ENCODE measurements at places on chromosomes 4 and X.

DNA sequence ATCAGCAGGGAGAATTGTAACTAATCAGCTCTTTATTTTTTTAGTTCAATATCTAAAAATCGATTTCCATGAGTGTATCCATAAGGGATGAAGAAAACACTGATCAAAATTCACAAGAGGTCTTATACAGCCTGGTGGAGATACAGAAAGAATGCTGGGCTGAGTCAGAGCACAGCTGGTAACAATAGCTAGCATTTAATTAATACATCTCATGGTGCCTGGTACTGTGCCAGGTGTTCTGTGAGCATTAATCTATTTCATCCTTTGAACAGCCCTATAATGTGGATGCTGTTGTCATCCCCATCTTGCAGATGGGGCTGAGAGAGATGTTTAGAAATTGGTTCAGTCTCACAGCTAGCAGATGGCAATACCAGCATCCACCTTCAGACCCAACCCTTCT is 250.9 kb upstream of the RPS6KA3 start:
- no peak for DNase-seq

- no peak for DNase-seq
Measured at GRCh38 chr4:81870275-81870674, 398.6 kb upstream of the RASGEF1B start.

- peak; percentile 0 for DNase-seq
Measured at GRCh38 chrX:63250253-63250868, 100.8 kb downstream of the SPIN4 start.

- no peak for DNase-seq
Measured at GRCh38 chr4:174714393-174715211, 114.4 kb downstream of the GLRA3 start.

- DNase-seq = no peak
Measured at GRCh38 chr4:113162089-113162488, 112.6 kb downstream of the ANK2 start.

GRCh38 chrX:17377795-17378194 is 2.8 kb downstream of the NHS start:
- DNase-seq = no peak

GRCh38 chrX:136870064-136870463 is 10.5 kb downstream of the RBMX start:
- no peak for DNase-seq

DNA sequence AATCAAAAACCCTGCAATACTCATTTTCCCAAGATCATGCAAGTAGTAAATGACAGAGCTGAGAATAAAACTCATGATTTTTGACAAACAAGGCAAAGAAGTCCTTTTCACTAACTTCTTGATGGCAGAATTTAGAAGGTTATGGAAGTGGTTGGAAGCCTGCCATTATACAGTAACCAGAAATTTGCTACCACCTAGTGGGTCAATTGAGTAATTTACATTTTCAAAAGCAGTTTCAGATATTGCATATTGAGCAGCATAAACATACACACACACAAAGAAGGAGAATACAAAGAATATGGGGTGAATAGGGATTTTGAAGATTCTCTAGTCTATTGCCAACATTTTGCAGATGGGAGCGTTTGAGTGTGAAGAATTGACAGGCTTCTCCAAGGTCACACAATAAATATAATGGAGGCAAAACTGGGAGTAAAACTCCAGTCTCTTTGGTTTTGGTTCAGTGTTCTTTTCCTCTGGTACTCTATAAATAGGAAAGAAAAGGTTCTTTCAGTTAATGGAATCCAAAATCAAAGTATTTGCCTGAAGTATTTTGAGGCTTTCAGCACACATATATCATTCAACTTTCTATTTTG is 70.2 kb downstream of the GC start:
- DNase-seq = no peak

GRCh38 chrX:103175944-103176753 is 38.8 kb upstream of the BEX4 start:
- DNase-seq = peak; percentile 22

DNA sequence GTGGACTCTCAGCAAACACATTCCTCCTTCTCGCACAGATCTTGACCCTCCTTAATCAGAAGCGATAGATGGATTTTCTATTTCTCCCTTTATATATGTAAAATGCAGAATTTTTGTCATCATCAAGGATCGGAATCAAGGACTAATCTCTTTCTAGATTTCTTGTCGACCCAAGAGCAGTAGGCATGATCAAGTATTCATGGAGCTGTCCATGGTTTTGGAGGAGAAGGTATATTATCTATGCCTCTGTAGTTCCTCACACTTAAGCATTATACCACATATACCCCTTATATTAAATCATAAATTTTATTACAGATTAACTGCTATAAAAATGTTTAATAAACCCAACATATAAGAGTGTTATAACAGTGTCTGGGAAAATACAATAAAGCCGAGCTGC is 886.8 kb downstream of the NLGN4X start:
- DNase-seq = no peak

GRCh38 chrX:136141569-136141968 is 5.8 kb upstream of the FHL1 start:
- no peak for DNase-seq

- no peak for DNase-seq
Measured at GRCh38 chrX:108298165-108298602, 140.0 kb downstream of the COL4A6 start.

- no peak for DNase-seq
Measured at GRCh38 chrX:130552444-130553073, 150.8 kb downstream of the RBMX2 start.

DNA sequence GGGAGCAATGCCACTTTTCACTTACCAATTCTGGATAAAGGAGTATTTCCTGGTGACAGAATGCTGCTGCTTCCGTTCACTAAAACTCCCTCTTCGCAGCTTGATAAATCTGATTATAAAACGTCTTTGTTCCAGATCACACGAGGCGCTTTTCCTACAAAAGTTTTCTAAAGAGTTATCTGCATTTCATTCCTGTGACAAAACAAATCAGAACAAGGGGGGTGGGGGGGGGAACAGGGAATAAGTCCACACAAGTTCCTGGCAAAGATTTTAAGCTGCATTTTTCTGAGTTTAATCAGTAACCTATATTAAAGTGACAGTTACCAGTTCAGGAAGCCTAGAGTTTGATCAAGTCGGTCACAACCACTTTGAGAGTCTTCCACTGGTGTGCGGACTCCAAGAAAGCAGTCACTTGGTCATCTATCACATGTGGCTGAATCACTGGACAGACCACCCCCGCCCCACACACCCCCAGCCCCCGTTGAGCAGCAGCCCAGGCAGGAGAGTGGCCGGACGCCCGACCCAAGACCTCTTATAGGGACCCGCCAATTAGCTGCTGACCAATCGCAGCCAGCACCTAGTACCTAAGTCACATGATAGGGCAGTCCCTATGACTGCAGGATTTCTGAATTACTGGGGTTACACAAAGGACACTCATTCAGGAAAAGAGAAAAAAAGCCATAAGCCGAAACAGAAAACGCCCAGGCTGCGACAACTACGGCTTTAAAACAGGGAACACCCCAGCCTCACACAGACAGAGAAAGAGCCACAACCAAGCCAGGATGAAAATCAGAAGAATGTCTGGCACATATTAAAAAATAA is 569.3 kb upstream of the DIPK2B start:
- peak; percentile 41 for DNase-seq

DNA sequence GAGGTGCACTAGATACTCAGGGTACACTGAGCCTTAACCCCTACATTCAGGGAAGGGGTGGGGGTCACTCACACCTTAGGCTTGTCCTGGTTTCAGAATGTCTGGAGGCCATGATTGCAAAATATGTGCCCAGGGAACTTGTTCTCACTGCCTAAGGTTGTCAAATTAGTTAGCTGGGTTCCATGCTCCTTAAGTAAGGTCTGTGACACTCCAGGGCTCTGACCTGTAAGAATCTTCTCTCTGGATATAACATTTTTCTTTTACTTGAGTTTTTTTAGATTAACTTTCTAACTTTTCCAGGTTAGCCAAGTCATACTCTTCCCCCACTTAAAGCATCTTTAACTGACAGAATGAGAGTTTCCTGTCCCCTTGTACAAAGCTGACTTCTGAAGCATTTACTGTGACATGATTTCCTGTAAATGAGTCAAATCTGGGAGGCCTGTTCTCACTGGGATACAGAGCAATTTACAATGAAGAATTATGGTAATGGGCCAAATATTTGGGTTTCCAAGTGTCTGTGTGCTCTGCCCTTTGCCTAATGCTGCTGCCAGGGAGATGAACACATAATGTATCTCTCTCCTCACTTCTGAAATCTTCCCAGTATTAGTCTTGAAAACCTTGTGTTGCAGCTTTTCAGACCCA is 101.7 kb downstream of the GATB start:
- DNase-seq = no peak

DNA sequence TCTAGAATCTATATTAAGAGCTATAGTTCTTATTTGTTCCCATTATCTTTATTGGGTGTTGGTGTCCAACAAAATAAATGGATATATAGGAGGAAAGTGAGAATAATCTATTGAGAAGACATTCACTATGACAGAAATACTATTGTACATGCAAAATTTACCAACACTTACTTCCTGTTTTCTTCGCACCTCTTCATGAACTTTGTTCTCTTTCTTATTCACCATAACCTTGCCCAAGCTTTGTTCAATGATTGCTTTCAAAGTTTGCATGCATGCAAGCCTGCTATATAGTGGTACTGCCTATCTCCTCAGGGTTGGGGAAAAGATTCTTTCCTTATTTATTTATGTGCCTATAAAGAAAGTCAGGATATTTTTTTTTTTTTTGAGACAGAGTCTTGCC is 176.4 kb upstream of the JADE1 start:
- no peak for DNase-seq

DNA sequence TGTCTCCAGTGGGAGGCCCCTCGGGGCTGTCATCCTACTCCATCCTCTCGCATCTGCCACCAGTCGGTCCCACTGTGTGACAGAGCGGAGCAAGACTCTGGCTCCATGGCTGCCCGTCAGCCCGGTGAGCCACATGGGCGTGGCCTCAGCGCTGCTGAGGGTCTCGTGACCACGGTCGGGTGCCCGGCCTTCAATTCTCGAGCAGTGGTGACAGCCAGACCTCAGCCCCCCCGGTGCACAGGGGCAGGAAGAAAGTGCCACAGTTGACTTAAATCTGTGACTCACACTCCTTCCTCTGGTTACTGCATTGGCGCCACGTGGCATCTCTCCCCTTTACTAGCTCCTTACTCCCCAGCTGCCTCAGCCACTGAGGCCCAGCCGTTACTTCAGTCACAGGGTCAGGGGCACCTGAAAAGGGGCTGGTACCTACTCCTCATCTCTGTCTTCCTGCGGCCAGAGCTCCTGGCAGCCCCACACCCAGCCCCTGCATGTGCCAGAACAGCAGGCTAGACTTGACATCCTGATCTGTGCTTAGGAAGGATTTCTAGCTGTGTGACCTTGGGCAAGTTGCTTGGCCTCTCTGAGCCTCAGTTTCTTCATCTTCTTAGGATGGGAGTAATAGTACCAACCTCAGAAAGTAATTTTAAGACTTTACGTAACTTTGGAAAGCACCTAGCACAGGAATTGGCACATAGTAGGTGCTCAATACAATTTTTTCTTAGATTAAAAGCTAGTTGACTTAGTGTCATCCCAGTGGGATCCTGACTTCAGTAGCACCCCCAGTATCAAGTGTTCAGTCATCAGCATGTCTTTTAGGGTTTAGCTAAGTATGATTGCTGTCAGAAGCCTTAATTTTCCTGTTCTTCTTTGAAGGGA is 66.1 kb downstream of the TNIP2 start:
- no peak for DNase-seq

DNA sequence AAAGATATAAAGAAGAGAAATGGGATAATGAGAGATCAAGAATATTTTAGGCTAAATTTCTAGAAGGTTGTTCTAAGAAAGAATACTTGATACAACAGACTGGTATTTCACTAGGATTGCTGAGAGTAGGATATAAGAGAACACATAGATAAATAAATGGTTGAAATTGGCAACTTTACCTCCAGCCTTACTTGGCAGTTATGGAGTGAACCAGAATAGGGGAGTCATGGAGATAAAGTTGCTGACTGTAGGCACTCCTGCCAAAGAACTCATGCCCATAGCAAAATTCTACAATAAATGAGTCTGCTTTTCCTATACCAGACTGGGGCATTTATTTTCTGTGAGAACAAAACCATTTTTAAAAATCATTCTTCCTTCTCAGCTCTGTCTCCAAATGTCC is 26.4 kb upstream of the MMRN1 start:
- no peak for DNase-seq

DNA sequence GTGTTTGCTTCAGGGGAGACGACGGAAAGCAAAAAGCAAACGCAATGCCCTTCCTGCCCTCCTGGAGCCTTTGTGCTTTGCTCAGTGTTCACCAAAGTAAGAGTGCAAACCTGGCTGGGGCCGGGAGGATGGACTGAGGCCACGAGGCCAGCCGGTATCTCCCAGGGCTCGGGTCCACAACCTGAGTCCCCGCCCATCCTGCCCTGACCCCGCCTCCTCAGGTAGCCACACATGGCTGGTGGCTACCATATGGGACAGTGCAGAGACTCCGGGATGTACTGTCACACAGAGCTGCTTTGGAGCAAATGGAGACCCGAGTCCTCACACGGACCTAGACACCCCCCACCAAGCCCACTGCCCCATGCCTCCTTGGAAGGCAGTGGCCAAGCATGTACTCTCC is 4.8 kb downstream of the ATP2B3 start:
- no peak for DNase-seq

DNA sequence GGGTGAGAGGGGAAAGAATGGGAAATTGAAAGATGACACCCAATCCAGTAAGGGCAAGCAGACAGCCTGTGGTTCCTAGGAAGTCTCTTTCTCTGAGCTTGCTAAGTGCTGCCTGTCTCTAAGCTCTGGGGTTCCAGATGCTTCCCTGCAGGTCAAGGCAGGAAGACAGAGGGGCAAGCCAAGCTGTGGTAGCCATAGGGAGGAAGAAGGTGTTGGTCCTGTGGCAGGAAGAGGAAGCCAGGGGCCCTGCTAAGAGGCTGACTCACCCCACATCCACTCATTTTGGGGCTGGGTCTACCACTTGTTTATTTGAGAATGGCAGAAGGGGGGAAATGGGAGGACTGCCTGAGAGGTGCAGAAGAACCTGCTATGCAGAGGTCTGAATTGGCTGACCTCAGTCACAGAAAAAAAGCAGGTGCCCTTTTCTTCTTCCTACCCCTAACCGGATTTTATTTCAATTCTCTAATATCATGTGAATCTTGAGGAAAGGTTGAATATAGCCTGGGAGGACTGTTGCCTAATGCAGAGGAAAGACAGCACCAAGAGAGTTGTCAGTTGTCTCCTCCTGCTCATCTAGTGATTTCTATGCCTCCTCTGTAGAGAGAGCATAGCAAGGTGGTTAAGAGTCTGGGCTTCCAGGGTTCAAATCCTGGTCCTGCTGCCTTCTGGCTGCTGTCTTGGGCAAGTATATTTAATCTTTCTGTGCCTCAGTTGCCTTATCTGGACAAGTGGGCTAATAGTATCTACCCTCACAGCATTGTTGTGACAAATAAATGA is 27.4 kb downstream of the HOPX start:
- no peak for DNase-seq

- no peak for DNase-seq
Measured at GRCh38 chr4:183411291-183411861, 33.1 kb upstream of the CDKN2AIP start.

DNA sequence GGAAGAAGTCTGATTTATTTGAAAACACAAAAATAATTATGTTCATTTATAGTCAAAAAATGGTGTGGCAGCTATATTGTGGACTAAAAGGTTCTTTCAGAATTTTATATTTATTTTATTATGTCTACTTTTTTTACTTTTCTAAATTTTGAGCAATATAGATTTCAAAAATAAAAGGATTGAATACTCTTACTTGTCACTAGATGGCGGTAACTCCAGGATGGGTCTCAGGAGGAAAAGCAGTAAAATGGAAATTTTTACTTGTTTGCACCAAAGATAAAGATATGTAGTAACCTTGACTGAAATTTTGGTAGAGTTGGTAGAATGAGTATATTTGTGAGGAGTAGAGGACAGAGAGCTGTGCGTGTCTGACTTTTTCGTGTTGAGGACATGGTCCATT is 14.5 kb upstream of the DACH2 start:
- no peak for DNase-seq

Measured in stimulated activated CD4-positive, alpha-beta T cell treated with anti-CD3 and anti-CD28 coated beads, TNF-alpha, amount 100 ng/mL, for 24 hours (primary cell).